ENCODE measurements at places on chromosomes 13 and 19.

DNA sequence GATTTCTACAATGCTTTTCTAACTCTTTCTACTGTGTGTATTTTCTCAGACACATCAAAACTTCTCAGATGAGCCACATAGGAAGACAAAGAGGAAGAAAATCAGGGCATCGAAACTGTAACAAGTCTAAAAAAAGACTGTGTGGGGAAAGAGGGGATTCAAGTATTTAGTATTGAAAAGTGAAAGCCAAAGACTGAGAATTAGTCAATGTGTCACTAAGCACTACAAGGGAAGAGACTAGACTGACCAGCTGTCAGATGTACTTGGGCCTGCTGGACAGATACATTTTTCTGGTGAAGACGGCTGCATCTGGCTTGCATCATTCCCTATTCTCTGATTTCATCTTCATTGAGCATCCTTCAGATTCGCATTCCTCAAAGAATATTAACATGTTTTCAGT is 25.4 kb downstream of the COMMD6 start:
- no peak for DNase-seq

- no peak for DNase-seq
Measured at GRCh38 chr19:27935669-27936068, 1277.3 kb downstream of the UQCRFS1 start.

DNA sequence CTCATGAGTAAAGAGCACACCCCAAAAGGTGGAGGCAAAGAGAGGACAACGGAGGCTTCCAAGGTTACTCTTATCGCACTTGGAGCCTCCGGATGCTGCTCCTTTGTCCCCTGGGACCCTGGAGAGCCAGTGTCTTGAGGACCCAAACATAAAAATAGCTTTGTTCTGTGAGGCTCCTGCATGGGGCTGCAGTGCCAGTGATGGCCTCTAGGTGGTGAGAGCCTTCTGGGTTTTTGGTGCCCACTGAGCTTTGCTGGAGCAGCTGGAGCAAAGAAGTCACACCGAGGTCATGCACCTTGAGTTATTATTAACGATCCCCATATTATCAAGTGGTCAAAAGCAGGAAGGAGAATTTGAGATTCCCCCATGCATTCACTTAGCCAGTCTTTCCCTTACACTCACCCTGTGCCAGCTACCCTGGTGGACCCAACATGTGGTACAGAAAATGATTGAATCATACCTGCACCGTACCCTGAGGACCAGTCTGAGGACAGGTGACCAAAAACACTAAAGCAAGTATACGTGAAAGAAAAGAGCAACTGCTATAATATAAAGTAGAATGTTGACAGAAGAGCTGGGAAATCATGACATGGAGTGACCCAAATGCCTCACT is 41.5 kb downstream of the ZNF682 start:
- DNase-seq = peak; percentile 14

DNA sequence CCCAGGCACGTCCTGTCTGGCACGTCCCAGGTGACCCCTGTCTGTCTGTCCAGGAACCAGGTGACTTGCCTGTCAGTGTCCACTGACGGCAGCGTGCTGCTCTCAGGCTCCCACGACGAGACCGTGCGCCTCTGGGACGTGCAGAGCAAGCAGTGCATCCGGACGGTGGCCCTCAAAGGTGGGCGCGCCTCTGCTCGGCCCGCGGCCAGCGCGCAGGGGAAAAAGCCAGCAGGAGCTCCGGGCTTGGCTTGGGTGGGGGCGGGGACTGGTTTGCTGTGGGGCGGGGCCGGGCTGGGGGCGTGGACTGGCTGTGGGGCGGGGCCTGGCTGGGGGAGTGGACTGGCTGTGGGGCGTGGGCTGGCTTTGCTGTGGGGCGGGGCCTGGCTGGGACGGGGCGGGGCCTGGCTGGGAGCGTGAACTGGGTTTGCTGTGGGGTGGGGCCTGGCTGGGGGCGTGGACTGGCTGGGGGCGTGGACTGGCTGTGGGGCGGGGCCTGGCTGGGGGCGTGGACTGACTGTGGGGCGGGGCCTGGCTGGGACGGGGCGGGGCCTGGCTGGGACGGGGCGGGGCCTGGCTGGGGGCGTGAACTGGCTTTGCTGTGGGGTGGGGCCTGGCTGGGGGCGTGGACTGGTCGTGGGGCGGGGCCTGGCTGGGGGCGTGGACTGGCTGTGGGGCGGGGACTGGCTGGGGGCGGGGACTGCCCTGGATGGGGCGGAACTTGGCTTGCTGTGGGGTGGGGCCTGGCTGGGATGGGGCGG is 7.2 kb downstream of the WDR18 start:
- DNase-seq = peak; percentile 23

- DNase-seq = no peak
Measured at GRCh38 chr13:79861731-79862130, 380.8 kb downstream of the NDFIP2 start.

GRCh38 chr13:51856998-51857397 is 4.8 kb upstream of the CCDC70 start:
- no peak for DNase-seq

- no peak for DNase-seq
Measured at GRCh38 chr13:73399347-73400216, 340.8 kb downstream of the KLF5 start.

DNA sequence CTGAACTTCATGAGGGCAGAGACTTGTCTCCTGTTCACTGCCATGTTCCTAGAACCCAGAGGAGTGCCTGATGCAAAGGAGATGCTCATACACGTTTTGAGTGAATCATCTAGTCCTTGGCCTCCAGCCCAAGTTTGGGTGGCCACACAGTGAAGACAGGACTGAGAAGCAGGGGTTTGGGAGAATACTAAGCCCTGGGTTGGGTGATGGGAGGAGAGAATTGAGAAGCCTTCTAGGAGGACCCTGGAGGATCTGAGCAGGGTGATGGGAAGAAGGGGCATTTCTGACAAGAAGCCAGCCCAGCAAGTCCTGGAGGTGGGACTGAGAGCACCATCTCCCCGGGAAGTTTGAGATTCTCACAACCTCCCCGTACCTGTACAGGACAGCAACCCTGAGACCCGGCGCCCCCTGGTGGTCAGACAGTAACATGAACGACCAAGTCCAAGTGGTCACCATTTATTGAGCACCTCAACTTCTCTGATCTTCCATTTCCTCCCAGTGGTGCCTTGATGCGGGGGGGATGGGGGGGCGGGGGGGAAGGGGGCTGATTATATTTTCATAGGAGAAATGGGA is 11.0 kb downstream of the CTU1 start:
- DNase-seq = peak; percentile 45

- no peak for DNase-seq
Measured at GRCh38 chr13:97875218-97875617, 78.3 kb upstream of the IPO5 start.

GRCh38 chr13:79373916-79374315 is 32.1 kb downstream of the RBM26 start:
- no peak for DNase-seq

- no peak for DNase-seq
Measured at GRCh38 chr13:73703606-73704005, 430.6 kb downstream of the KLF12 start.

- DNase-seq = no peak
Measured at GRCh38 chr13:101555610-101556009, 103.1 kb downstream of the ITGBL1 start.

DNA sequence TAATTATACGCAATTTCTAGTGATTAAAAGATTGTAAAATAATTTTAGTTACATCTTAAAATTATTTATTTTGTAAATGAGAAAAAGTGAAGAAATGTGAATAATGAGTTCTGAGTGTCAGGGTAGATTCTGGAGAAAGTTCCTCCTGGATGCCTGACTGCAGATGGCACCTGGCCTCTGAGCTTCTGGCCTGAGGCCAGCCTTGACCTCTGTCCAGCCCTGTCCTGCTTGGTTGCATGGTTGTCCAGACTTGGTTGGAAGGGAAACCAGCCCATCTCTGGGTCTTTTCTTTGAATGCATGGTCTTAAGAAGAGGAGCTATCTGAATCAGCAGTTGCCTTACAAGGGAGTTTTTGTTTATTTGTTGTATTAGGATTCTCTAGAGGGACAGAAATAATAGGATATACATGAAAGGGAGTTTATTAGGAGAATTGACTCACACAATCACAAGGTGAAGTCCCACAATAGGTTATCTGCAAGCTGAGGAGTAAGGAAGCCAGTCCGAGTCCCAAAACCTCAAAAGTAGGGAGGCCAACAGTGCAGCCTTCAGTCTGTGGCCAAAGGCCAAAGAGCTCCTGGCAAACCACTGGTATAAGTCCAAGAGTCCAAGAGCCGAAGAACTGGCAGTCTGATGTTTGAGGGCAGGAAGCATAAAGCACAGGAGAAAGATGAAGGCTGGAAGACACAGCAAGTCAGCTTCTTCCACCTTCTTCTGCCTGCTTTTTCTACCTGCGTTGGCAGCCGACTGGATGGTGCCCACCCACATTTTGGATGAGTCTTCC is 385.8 kb downstream of the ZNF536 start:
- no peak for DNase-seq

DNA sequence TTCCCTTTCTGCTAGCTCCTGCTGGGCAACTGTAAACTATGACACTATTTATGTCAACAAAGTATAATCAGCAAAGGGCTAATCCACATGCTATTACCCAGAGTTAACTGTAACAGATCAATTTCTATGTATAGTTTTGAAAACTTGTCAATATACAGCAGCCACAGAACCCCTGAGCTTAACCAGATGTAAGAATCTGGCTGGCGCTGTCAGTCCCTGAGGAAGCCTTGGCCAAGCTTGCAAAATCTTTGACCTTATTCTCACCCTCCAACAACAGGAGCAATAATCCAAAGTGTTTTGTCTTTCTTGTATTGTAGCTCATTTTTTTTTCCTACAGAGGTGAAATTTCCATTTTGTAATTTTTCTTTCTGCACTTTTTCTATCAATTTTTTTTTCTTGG is 1230.1 kb upstream of the SLC10A2 start:
- no peak for DNase-seq

DNA sequence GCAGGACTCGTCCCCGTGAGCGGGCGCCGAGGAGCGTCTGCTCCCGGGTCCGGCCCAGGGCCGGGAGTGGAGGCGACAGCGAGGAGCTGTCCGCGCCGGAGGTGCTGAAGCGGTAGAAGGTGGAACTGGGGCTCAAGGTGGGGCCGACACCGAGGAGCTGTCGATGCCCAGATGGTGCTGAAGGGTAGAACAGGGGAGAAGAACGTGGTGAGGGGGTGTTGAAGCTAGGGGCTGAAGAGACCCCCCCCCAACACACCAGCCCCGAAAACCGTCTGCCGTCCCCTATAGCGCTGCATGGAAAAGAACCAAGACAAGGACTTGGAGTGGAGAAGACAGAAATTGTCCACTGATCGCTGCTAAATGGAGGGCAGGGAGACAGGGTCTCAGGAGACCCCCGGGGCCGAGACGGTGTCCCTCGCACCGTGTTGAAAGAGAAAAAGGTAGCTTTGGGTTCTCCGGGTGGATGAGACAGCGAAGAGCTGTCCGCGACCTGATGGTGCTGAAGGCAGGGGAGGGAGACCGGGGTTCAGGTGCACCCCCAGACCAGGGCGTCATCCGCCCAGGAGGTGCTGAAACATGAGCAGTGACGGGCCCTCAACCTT is 7.1 kb upstream of the PDE4C start:
- DNase-seq = peak; percentile 14

GRCh38 chr19:14561847-14562351 is 10.0 kb downstream of the NDUFB7 start:
- DNase-seq = no peak

- DNase-seq = no peak
Measured at GRCh38 chr13:77865622-77866021, 53.0 kb downstream of the EDNRB start.

- DNase-seq = no peak
Measured at GRCh38 chr13:49760558-49760957, 31.9 kb downstream of the KPNA3 start.

- DNase-seq = no peak
Measured at GRCh38 chr13:100454876-100455275, 133.7 kb downstream of the GGACT start.

GRCh38 chr19:42548552-42548951 is 20.3 kb upstream of the CEACAM1 start:
- DNase-seq = no peak

GRCh38 chr19:3467437-3468198 is 12.7 kb downstream of the SMIM24 start:
- no peak for DNase-seq

GRCh38 chr19:18062028-18062427 is 24.7 kb downstream of the IL12RB1 start:
- DNase-seq = no peak

- no peak for DNase-seq
Measured at GRCh38 chr13:97574926-97575325, 141.0 kb downstream of the RAP2A start.

GRCh38 chr13:88948501-88948900 is 1277.3 kb downstream of the SLITRK5 start:
- no peak for DNase-seq

GRCh38 chr13:94657167-94657566 is 55.2 kb downstream of the SOX21 start:
- no peak for DNase-seq

GRCh38 chr13:96734499-96734898 is 259.8 kb downstream of the OXGR1 start:
- DNase-seq = no peak

DNA sequence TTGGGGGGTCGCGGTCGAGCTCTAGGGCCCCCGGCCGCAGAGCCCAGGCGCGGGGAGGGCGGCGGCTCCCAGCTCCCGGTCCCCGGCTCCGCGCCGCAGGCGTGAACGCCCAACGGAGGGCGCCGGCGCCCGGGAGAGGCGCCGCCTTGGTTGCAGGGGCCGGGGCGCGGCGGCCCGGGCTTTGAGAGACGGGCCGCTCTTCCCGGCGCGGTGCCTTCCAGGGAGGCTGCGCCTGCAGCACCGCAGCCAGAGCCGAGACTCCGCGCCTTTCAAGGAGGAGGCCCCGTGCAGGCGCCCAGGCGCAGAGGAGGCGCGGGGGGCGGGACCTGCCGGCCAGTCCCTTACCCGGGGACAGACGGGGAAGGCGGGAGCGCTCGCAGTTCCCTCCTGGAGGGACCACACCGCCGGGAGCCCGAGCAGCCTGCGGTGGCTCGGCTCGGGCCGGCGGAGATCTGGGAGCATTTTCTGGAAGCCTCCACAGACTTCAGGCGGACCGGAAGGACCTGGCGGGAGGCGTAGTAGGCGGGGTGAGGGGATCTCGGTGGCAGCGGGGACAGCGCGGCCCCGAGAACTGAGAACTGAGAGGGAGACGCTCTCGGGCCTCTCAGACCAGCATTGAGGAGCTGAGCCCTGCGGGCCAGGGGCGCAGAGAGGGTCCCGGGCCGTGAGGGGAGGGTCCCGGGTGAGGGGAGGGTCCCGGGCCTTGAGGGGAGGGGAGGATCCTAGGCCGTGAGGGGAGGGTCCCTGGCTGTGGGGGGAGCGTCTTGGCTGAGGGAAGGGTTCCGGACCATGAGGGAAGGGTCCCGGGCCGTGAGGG is 25.5 kb upstream of the MCF2L start:
- no peak for DNase-seq

Measured in stimulated activated CD8-positive, alpha-beta memory T cell treated with anti-CD3 and anti-CD28 coated beads, Interleukin-15, amount 100 ng/mL, for 1 hour (primary cell).